SK-MEL-5 (cell line): ENCODE measurements at places on chromosomes 1 and 21.

GRCh38 chr1:227944931-227945890 lies 2.5 kb downstream of the WNT9A start:
- no peak for DNase-seq

DNA sequence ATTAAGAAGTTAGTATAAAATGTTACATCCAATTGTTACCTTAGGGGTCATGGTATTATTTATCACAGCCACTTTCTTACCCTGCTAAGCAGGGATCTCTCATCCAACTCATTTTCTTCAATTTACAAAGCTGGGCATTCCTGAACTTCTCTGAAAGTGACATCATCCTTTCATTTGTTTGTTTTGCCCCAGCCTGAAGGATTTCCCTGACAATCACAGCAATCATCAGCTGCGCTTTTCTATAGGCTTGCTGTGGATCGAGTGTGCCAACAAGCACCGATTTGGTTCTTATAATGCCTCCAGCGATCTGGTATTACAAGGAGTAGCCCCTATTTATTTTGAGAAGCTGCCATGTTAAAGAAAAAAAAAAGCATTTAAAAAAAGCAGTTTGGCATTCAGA lies 240.2 kb downstream of the USH2A start:
- DNase-seq: peak; percentile 24

- DNase-seq: no peak
Measured at GRCh38 chr1:83104558-83104957, 894.4 kb downstream of the TTLL7 start.

DNA sequence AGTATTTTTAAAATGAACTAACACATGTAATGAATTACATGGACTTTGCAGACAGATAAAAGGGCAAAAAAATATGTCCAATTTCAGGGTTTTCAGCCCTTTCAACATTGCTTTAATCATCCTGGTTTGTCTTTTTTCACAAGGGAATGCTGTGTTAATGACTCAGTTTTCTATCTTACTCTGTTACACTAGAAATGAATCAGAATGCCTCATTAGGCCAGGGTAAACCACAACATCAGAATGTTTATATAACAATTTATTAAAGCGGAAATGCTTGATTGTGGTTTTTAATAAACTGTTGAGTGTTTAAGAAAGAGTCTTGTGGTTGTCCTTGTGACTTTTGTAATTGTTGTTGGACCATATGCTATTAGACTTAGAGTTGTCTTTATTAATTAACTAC lies 13.5 kb downstream of the GORAB start:
- DNase-seq: no peak

- DNase-seq: no peak
Measured at GRCh38 chr1:44315521-44315920, 39.5 kb downstream of the ERI3 start.

- peak; percentile 40 for DNase-seq
Measured at GRCh38 chr1:31694964-31695313, 8.9 kb downstream of the COL16A1 start.

- DNase-seq: no peak
Measured at GRCh38 chr1:234412830-234413229, 39.6 kb downstream of the COA6 start.

DNA sequence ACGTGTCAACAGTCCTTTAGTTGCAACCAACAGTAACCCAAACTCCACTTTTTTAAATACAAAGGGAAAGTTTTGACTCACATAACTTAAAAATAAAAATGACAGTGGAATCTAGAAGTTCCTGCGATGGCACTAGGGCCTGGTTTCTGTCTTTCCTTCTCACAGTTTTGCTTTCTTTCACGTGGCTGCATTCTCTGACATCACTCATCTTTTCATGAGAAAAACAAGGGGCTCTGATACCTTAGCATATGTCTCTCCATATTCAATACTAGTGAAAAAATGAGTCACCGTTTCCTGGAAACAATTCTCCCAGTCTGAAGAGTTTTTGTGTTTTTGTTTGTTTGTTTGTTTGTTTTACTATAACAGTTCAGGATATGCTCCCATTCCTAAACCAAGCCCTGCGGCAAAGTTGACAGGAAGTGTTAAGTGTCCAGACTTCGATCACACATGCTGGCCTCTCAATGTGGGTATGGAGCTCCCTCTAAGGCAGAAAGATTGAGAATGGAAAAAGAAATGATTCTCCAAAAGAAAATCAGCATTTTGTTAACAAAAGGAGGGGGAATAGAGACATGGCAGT lies 483.3 kb downstream of the TTLL7 start:
- DNase-seq: peak; percentile 36

- DNase-seq: no peak
Measured at GRCh38 chr1:47477595-47478080, 39.8 kb downstream of the FOXD2 start.

DNA sequence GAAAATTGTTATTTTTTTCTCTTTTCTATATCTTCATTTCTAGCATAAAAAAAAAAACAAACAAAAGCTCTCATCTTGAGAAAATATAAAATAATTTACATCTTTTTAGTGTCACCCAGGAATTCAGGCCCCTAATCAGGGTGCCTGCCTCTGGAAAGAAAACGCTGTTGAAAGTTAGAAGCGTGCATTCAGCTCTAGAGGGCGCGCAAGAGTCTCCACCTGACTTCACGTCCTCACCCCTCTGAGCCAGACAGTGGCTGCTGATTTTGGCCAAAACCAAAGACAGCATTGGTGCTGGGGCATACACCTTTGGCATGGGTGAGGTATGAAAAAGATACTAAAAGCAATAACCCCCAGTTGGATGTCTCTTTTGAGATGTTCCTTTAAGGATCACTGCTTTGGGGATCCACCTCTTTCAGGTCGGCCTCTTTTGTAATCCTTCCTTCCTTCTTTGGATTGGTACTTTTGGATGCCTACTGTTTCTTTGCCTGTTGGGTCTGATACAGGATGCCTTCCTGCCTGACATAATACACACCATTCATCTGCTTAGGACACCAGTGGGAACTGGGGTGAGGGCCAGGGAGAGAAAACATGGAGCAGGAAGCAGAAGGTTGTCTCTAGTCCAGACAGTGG lies 77.6 kb upstream of the CHRM3 start:
- peak; percentile 68 for DNase-seq

- peak; percentile 19 for DNase-seq
Measured at GRCh38 chr1:200819726-200820125, 53.1 kb upstream of the GPR25 start.

DNA sequence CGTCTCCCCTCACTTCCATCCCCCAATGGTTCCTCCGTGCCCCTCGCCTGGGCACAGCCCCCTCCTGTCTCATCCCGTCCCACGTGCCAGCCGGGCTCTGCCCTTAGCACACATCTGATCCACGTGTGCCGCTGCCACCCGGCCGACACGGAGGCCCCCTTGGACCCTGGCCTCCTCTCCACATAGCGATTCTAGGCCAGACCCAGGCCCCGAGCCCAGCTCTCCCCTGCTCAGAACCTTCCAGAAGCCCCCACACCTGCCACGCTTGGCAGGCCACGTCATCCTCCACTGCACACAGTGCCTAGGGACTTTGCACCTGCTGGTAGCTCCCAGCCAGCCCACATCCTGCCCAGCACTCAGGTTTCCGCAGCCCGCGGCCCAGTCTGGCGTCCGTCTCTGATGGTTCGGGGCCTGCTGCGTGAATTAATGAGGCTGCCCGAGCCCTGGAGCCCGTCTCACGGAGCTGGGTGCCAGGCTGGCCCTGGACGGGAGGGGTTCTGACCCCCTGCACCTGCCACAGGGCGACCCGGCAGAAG lies 20.1 kb downstream of the PLCH2 start:
- no peak for DNase-seq

GRCh38 chr1:117250061-117250606 lies 39.4 kb upstream of the VTCN1 start:
- DNase-seq: no peak

GRCh38 chr1:56309065-56309464 lies 270.3 kb downstream of the PLPP3 start:
- DNase-seq: no peak

DNA sequence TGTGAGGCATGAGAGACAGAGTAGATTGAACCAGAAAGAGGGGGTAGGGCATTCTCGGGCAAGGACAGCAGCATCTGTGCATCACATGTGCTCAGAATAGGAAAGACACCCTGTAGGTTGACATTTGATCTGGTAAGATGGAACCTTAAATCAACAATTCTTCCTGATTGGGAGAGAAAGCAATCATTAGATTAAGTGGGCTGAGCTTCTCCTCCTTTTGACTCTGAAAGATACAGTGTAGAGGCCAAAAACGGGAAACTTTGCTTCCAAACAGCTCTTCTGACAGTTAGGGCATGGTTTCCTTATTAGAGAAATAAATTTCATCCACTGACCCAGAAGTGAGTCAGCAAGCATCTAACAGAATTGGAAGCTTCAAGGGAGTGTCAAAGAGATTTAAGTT lies 9.7 kb downstream of the KIF14 start:
- no peak for DNase-seq

GRCh38 chr1:85179522-85179921 lies 21.3 kb downstream of the SYDE2 start:
- DNase-seq: no peak

DNA sequence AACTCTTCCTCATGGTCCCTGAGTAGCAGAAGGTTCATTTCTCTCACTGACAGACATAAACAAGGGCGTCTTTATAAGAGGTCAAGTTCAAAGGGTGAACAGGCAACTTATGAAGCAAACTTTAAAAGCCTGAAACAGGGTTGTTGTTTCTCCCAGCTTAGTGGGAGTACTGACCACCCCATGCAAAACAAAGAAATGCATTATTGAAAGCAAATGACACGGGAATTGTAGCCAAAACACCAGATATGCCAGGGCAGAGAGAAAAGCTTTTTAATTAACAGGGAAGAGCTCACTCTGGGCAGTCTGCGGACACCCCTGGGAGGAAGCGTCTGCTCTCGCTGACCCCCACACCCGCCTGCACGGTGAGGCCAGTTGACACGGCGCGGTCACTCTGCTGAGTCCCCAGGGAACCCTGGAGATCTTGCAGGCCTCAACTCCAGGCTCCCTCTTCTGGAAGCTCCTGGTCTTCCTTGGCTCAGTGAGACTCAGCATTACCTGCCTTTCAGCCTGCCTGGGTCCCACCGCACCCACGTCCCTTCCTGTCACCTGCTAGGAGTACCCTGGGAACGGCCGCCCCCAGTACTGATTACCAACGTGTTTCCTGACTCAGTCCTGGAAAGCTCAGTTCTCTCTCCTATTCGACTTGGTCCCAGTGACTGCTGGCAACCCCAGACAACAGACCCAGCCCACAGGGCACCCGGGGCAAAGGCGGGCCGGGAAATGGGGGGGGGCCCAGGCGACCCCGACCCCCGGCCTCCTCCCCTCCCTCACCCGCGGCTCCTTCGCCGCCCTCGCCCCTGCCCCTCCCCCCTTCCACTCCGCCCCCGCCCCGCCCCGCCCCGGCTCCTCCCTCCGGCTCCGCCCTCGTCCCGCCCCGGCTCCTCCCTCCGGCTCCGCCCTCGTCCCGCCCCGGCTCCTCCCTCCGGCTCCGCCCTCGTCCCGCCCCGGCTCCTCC lies 972 bp downstream of the CFAP410 start:
- DNase-seq: peak; percentile 90

DNA sequence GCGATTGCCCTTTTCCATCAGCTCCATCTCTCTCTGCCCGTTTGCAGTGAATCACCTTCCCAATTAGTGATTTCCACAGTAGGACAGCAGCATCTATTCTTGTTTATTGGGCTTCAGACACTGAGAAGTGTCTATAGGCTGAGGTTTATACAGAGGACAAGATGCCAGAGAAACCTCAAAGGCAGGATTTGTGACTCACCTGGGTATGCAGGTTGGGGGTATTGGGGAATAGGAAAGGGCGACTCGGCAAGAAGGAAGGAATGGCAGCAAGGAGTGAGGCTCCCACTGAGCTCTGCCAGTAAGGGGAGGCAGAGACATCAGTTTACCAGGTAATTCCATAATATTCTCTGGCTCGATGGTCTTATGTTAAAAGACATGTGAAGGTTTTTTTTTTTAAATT lies 25.3 kb upstream of the ABCA4 start:
- DNase-seq: no peak

DNA sequence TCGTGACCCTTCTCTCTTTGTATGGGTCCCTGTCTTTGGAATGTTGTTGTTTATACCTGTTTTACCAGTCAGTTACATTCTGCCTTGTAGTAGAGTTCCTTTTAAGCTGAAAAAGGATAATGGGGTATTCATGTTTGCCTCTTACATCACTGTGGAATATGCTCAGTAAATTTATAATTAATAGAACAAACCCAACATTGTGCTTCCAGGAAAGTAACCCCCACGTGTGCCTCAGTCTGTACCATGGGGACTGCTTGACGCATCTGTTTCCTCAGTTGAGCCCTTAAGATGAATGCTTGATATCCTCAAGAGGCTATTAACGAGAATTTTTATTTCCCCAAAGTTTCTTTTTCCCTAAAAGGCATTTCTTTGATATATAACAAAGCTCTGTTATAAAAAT lies 73.4 kb downstream of the ST6GALNAC3 start:
- DNase-seq: peak; percentile 98

GRCh38 chr1:66752671-66753371 lies 562 bp downstream of the DYNLT5 start:
- no peak for DNase-seq

- no peak for DNase-seq
Measured at GRCh38 chr1:23774174-23774880, 3.9 kb upstream of the PITHD1 start.
